ENCODE measurements at places on chromosomes 4 and X.

- no peak for DNase-seq
Measured at GRCh38 chr4:138404251-138404650, 162.1 kb upstream of the SLC7A11 start.

DNA sequence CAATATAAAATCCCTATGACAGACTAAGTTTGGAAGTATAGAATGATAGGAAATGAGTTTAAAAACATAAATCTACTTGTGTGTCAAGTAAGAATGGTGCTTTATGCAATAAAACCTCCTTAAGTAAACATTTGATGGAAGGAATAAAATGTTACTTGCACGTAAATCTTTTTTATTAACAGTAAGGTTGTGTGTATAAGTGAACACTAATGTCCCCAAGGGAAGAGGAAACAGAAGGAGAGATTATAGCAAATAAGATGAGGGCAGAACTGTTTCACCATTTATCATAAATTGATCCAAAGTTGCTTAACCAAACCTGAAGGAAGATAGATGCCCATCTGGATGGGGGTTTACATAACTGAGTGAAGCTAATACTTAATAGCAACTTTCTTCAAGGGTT lies 86.8 kb downstream of the FRMPD4 start:
- no peak for DNase-seq

DNA sequence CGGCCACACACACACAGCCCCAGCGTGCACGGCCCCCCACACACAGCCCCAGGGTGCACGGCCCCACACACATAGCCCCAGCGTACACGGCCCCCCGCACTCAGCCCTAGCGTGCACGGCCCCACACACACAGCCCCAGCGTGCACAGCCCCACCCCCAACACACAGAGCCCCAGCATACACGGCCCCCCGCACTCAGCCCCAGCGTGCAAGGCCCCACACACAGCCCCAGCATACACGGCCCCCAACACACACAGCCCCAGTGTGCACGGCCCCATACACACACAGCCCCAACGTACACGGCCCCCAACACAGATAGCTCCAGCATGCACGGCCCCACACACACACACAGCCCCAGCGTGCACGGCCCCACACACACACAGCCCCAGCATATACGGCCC lies 17.6 kb downstream of the GAK start:
- DNase-seq = no peak

DNA sequence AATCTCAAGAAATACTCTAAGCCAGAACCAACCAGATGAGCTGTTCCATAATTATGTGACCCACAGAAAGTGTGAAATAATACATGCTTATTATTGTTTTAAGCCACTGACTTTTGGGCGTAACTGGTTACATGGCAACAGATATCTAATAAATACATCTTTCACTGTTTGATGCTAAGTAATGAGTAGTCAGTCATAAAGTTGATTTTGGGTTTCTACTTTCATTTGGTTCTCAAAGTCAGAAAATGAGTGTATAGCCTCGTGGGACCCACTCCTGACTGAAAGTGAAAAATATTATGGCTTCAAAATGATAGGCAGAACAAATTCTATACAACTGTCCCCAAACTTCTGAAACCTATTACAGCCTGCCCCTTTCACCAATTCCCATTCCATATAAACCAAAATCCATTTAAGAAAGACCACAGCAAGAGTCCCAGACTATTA lies 88.0 kb upstream of the CBR4 start:
- DNase-seq = no peak

DNA sequence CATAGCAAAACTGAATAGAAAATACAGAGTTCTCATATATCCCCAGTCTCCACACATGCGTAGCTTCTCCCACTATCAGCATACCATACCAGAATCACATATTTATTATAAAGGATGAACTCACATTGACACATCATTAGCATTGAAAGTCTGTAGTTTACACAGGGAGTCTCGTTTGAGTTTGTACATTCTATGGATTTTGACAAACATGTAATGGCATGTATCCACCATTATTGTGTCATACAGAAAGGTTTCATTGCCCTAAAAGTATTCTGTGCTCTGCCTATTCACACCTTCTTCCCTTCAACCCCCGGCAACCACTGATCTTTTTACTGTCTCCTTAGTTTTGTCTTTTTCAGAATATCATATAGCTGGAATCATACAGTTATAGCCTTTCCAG lies 562.4 kb downstream of the KCTD8 start:
- DNase-seq = no peak

DNA sequence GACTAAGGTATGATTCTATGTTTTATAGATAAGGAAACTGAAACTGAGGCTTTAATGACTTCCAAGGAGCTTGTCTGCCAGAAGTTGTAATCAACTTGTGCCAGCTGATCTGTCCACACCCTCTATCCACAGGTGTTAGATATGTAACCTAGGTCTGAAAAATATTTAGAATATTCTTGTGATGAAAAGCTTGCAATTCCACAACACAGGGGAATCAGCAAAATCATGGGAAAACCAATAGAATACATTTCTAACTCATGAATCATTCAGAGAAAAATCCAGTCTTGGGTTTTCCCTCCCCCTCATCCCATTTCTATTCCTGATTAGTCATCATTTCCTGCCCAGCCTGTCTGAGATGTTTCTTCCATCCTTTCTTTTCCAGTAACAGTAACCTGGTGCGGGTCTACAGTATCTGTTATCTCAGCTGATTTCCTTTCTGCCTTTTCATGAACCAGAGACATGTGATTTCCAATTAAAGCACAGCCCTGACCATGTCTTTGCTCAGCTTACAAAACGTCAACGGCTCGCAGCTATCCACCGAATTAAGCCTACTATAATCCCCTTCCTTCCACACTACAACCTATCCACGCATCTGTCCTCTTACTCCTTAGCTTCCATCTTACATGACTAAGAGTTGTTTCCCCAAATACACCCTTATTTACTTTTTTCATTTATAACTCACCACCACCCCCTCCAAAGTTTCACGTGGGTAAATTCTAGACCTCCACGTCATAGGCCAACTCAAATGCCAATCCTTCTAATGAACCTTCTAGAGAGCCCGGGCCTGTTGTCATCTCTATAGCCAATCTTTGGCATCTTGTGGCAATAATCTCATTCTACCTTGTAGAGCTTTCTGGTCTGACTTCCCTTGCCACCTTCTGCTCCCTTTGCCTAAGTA lies 961 bp upstream of the NOCT start:
- peak; percentile 97 for DNase-seq

- no peak for DNase-seq
Measured at GRCh38 chrX:132876523-132877338, 81.7 kb downstream of the HS6ST2 start.

GRCh38 chr4:8001564-8002355 lies 62.1 kb upstream of the AFAP1 start:
- DNase-seq = no peak

- no peak for DNase-seq
Measured at GRCh38 chrX:110863883-110864282, 68.3 kb upstream of the CHRDL1 start.
